ENCODE measurements at places on chromosomes 7 and 10.

- DNase-seq, result no peak
Measured at GRCh38 chr7:14389595-14389994, 400.1 kb upstream of the ETV1 start.

- DNase-seq, result no peak
Measured at GRCh38 chr7:132654150-132654549, 77.9 kb upstream of the PLXNA4 start.

- no peak for DNase-seq
Measured at GRCh38 chr10:52145636-52146035, 168.4 kb upstream of the DKK1 start.

- DNase-seq, result no peak
Measured at GRCh38 chr7:42186151-42186550, 50.9 kb downstream of the GLI3 start.
